ENCODE measurements at places on chromosomes 7 and 10. TPM values are rescaled to one million over a fixed set of nuclear protein-coding genes. Genes with fewer than 3 reads are reported as not detected.

- no peak for DNase-seq
Observed at GRCh38 chr10:87729940-87730339, 70.3 kb downstream of the PAPSS2 start.

DNA sequence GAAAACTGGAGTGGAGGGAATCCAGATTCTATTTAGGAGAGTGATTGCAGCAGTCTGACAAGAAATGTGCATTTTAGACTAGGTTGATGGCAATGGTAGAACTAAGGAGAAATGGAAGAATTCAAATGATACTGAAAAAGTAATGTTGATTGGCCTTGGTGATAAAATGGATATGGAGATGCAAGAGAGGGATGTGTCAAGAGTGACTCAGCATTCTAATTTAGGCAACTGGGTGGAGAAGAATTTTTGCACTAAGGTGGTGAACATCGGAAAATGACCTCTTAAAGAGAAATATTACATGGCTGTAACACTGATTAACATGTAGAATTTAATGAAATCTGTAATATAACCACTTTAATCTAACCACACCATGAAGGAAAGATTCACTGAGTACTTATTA is 806.5 kb downstream of the PHTF2 start:
- no peak for DNase-seq

DNA sequence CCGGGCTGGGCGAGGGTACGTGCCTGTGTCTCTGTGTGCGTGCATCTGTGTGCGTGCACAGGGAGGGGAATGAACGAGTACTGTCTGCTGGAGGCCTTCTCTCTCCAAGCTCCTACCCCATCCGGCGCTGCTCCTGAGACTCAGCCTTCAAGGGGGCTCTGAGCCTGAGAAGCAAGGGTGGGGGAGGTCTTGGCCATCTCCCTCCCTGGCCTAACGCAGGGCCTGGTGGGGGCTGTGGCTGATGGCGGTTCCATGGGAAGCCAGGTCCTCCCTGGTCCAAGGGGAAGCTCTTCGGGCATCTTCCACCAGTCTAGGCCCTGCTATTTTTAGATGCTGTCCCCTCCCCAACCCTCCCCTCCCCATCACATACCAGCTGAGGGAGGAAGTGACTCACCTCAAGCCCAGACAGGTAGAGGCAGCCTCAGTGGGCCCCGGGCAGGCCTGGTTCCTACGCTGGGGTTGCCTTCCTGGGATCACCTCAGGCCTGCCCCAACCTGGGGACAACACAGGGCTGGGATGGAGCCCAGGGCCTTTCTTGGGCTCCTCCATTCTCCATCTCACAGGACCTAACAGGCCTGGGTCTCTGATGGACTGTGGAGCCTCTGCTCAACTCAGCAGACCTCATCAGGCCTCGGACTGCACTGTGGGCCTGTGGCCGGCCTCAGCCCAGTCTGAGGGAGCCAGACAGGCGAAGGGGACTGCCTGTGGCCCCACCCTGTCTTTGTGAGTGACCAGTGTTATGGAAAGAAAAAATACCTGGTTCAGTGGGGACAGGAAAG is 32.2 kb downstream of the DNAJB12 start:
- peak; percentile 94 for DNase-seq

DNA sequence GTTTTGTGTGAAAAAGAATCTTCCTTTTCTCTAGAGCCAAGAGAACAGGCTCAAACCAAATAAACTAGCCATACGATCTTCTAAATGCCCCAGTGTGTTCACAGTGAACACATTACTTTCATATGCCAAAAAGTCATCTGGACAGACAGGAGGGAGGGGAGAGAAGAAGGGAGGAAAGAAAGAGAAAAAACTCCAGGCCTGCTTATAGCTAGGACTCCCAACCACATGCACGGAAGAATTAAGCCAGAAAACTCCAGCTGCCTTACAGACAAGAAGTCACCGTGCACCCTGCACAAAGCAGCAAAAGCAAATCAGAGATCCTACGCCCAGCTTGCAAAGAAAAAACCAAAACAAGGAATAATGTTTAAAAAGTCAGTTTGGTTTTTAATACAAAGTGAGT is 34.3 kb downstream of the SNX8 start:
- DNase-seq: no peak

The TMEM26 gene
- total RNA-seq: not detected

GRCh38 chr7:103149808-103150180 is 895 bp upstream of the NAPEPLD start:
- no peak for DNase-seq

The ZNF467 gene
- 0.48 TPM for total RNA-seq

DNA sequence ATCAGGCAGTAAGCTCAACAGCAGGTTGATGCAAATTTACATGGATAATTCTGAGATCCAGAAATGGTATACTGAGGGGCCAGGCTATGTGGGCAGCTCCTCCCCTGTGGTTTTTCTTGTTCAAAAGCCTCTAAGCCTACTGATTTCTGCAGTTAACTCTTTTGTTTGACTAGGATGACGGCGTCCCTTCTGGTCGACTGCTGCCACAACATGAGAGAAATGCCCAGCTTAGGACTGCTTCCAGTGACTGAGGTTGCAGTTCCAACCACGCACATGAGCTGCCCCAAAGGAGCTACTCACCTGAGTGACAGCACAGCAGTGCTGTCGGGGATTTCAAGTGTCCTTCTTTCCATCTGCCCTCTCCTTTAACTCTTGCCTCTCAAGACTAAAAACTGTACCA is 973.0 kb upstream of the GHITM start:
- DNase-seq: no peak

The CPED1 gene
- total RNA-seq: 3.6 TPM

Measured in foreskin keratinocyte (primary cell).